GM12891 (cell line): ENCODE measurements at places on chromosomes 11 and 22.

DNA sequence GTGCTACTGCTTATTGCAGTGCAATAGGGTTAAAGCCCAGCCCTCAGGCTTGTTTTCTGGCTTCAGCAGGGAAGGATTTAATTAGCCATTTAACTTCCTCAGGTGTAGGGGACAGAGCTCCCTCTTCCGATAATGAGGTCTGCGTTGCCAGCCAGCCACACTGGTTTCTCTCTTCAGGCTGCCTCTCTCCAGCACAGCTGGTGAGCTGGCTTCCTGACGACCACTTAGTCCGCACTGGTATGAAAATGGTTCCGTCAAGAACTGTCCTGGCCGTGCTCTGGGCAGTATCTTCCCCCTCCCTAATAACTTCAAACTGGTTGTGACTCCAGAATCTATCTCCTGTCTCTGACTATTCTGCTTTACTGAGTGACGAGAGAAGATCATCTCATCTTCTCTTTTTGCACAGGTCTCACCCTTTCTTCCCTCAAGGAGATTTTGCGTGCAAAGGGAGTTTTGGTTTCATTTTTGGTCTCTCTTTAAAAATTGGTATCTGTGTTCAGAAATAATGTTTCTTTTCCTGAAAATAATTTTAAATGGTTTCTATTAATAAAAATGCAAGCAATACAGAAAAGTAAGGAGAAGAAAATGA lies 49.2 kb downstream of the CNTN5 start:
- no peak for DNase-seq

GRCh38 chr11:63682066-63683021 lies 1.0 kb downstream of the RTN3 start:
- DNase-seq = no peak

DNA sequence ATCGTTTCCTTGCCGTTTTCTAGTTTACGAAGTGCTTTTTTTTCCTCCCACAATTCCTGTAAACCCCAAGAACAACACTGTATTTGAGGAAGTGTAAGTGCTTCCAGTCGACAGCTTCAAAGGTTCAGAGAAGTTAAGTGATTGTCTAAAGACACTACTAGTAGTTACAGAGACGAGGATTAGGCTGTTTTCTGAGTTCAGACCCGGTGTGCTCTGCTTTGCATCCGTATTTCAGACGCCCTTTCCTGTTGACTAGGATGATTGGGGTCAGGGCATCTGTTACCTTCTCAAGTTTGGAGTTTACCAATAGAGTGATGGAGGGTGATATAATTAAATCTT lies 430 bp downstream of the CLP1 start:
- DNase-seq = no peak

DNA sequence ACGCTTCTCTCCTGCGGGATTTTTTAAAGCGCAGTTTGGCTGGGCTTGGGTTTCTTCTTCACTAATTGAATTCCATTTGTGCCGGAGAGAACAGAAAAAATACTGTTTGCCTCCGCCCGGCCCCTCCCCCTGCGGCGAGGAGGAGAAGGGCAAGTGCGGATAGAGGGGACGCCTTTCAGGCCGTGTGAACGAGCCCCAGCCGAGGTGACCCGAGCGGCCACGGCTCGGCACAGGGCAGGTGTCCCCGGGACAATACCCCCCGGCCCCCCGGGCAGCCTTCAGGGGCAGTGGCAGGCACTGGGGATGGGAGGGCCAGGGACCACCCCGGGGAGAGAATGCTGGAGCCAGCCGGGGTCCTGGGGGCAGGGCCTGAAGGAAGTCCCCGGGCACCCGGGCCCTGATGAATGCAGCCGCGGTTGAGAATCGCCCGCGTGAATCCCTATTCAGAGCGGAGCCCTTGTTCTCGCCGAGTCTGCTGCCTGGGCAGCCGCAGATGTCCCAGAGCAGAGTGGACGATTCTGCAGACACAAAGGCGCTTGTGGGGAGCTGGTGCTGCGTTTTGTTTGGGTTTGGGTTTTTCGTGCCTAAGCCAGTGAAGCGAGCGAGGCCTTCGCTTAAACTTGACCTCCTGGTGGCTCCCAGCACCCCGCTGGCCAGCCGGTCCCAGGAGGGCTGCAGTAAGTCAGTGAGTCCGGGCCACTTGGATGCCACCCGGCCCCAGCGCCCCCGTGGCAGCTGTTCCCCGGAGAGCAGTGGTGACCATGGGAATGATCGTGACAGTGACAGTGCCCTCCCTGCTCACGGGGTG lies 96.0 kb downstream of the WNT7B start:
- DNase-seq = no peak

DNA sequence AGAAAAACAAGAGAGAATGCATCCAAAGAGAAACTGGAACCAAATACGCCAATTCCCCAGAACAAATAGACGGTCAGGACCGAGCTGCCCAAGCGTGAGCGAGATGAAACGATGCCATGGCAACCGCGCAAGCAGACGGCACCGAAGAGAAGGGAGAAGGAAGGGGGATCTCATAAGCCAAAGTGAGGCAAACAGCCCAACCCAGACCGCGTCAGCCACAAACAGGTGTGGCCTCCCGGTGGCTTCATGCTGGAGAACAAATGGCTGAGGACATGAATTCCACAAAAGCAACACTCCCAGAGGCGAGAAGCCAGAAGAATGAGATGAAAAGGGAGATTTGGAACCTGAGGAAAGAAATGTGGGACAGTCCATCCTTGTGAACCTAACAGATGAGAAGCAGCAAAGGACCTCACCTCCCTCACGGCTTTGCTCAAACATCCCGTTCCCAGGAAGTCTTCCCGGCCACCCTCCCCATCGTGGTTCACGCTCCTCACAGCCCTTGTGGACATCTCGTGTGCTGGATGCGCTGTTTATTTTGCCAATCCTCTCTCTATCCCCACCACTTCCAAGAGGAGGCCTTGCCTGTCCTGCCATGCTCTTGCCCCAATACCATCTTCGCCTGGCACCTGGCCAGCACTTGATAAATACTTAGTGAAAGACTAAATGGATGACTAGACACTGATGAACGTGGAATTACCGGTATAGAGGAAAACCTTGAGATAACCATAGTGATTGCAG lies 89.1 kb upstream of the RTL6 start:
- no peak for DNase-seq

- no peak for DNase-seq
These were observed 50.7 kb downstream of the RRAS2 start for GRCh38 chr11:14308114-14308896.

GRCh38 chr11:16862726-16863125 lies 124.3 kb downstream of the C11orf58 start:
- no peak for DNase-seq

DNA sequence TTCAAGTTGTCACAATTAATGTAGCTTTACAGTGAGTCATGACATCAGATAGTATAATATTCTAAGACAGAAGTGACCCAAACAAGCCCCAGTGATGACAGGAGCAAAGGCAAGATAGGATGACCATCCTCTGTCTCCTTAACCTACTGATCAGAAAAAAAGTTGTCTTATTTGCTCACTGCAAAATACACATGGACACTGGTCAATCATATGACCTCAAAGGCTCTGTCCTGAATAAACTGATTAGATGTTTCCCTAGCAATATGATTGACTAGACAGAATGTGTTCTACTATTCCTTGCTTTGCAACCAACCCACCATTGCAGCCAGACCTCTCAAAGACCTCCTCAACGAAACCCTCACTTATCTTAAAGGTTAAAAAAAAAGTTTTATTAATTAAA lies 117.4 kb downstream of the SYN3 start:
- DNase-seq = no peak

- DNase-seq = no peak
These were observed 1.7 kb downstream of the PICALM start for GRCh38 chr11:86067009-86067850.

- DNase-seq = no peak
These were observed 31.6 kb downstream of the SGSM3 start for GRCh38 chr22:40401981-40402406.

- no peak for DNase-seq
These were observed 101.5 kb downstream of the BRD1 start for GRCh38 chr22:49726022-49726681.

GRCh38 chr11:2697866-2698265 lies 1.9 kb downstream of the KCNQ1OT1 start:
- no peak for DNase-seq

- DNase-seq = no peak
These were observed 15.3 kb upstream of the BAIAP2L2 start for GRCh38 chr22:38125751-38126201.

GRCh38 chr11:105741488-105742020 lies 131.7 kb downstream of the GRIA4 start:
- no peak for DNase-seq

DNA sequence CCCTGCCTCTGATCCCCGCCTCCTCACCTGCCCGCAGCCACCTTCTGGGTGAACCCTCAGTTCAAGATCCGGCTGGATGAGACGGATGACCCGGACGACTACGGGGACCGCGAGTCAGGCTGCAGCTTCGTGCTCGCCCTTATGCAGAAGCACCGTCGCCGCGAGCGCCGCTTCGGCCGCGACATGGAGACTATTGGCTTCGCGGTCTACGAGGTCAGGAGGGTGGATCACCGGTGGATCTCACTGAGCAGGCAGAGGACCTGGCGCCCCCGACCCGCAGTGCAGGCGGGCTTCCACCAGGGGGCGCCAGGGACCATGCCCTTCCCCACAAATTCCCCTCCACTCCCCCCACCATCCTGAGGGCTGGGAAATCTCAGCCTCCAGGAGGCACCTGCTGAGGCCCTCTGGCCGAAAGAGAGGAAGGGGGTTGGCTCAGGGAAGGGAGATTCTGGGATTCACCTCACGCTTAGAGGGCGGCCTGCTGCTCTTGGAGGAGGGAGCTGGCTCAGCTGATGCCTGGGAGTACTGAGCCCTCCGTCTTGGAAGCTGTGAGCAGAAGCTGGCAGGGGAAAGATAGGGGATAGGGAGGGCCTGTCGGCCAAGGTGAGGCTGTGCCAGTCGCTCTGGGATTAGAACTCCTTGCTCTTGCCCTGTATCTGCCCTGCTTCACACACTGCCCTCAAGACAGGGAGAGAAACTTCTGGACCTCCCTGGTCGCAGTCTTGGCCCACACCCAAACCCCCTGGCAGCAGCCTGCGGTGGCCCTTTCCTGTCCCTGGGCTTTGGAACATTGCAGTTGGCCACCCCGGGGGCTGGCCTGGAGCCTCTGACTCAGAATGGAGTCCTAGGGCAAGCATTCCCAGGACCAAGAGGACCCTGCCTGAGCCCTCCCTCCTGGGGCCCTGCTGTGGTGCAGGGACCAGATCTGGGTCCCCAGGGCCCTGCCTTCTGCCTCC lies 23.2 kb downstream of the CAPN1 start:
- DNase-seq = peak; percentile 84

- no peak for DNase-seq
These were observed 254.8 kb downstream of the GUCY1A2 start for GRCh38 chr11:106763501-106763900.

DNA sequence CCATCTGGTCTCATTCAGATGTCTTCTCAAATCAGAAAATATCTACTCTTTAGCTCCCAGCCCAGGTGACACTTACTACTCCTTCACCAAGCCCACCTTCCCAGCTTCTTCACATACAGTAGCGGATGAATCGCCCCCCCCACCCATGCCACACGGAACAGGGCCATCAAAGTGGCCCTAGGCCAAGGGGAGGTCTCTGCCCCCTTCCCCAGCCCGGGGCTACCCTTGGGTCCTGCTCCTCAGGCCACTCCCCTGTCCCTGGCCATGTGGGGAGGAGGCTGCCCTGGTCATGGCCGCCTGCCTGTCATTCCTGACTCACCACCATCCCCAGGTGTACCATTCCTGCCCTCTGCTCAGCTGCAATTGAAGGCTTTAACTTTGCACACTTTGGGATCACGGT lies 142.8 kb downstream of the NECTIN1 start:
- DNase-seq = no peak

DNA sequence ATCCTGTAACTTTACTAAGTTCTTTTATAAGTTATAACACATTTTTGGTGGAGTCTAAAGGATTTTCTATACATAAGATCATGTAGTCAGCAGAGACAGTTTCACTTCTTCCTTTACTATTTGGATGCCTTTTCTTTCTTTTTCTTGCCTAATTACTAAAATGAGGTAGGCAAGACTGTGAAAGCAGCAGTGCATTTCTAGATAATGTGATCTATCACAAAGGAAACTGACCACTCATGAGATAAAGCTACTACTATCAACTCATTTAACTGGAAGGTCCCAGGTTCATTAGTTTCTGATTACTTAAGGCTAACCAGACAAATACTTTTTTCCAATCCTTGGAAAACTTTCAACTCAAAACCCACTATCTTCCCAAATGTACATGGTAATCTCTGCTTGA lies 196.2 kb upstream of the E2F8 start:
- no peak for DNase-seq

- DNase-seq = no peak
These were observed 1032.6 kb downstream of the OPCML start for GRCh38 chr11:132499661-132500060.

- no peak for DNase-seq
These were observed 33.5 kb downstream of the MYO18B start for GRCh38 chr22:25775531-25775930.

DNA sequence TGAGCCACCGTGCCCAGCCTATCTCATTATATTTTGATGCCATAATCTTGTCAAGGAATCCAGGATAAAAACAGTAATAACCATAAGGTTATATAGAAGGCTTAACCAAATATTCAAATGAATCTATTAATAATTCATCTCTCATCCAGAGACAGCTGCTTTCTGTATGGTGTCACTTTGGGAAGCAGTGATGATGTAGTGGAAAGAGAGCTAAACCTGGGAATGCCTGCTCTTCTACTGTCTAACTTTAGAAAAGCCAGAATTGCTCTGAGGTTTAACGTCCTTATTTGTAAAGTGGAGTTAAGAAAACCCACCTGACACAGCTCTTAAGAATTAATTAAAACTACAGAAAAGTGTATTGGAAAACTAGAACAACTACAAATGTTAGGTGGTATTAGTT lies 29.3 kb upstream of the OR10D3 start:
- no peak for DNase-seq

GRCh38 chr11:3146612-3147256 lies 18.4 kb downstream of the OSBPL5 start:
- no peak for DNase-seq

DNA sequence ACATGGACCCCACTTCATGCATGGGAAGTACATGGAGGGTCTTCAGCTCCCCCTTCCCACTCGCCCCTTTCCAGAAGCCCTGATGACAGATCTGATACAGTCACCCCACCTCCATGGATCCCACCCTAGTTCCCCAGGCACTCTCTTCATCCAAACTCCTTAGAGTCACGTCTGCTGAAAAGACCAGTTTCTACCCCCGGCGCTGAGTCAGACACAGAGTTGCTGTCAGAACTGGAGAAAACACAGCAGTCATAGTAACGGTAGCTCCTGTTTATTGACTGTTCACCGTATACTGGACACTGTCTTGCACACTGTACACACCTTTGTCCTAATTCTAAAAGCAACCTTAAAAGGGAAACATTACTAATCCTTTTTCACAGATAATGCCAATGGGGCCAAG lies 29.1 kb downstream of the DRD2 start:
- no peak for DNase-seq

DNA sequence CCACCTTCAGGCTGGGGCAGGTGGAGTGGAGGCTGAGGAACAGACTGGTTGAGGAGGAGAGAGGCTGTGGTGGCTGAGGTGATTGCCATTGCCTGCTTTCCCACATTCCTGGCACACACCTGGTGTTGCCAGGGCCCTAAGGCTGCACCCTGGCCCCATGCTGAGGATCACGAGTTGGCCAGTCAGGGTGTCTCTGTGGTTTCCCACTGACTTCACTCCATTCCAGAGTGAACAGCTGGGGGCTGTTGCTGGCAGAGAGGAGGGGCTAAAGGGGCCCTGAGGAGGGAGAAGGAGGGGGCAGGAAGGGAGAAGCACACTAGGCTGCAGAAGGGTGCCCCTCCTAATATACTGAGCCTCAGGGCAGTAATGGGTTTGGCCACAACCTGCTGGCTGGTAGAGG lies 1.8 kb downstream of the TMEM86A start:
- no peak for DNase-seq

- no peak for DNase-seq
These were observed 83.9 kb downstream of the GALNT18 start for GRCh38 chr11:11537871-11538270.
